ENCODE measurements at places on chromosomes 7 and 10. TPM values are rescaled to one million over a fixed set of nuclear protein-coding genes. Genes with fewer than 3 reads are reported as not detected.

The SORCS1 gene
- total RNA-seq: not detected

The FAM25A gene
- total RNA-seq: not detected

The TMEM178B gene
- 3.1 TPM for total RNA-seq

The PLXNA4 gene
- total RNA-seq: 1.2 TPM

The ZNF488 gene
- not detected for total RNA-seq

The TMEM213 gene
- total RNA-seq: not detected

The PAX2 gene
- 3.9 TPM for total RNA-seq

The SPAG6 gene
- not detected for total RNA-seq

The GPR26 gene
- not detected for total RNA-seq

The RBM28 gene
- 18.9 TPM for total RNA-seq

The CHAT gene
- not detected for total RNA-seq

The PRRT4 gene
- not detected for total RNA-seq

The PVRIG gene
- total RNA-seq: not detected

The CCL26 gene
- total RNA-seq: 0.58 TPM

The OR9A2 gene
- not detected for total RNA-seq

The PDZD7 gene
- total RNA-seq: 1.2 TPM

The PLPP4 gene
- 11.1 TPM for total RNA-seq

The GRID1 gene
- 0.12 TPM for total RNA-seq

The GPC2 gene
- total RNA-seq: 3.2 TPM

The LAMTOR4 gene
- total RNA-seq: 193 TPM

The TECTB gene
- total RNA-seq: not detected

The LRRD1 gene
- total RNA-seq: 0.24 TPM

The MYL10 gene
- total RNA-seq: not detected

The PLXDC2 gene
- 0.92 TPM for total RNA-seq

The PBLD gene
- 5.2 TPM for total RNA-seq

The CFAP69 gene
- total RNA-seq: 0.88 TPM

The PRTFDC1 gene
- total RNA-seq: 2.8 TPM

The TFPI2 gene
- total RNA-seq: 152 TPM

All from glomerular endothelial cell (primary cell).